Cortex of kidney (tissue), 1 donor: ENCODE measurements at places on chromosomes 12 and 14.

- no peak for DNase-seq
Observed at GRCh38 chr12:22574921-22575320, 30.6 kb upstream of the C2CD5 start.

DNA sequence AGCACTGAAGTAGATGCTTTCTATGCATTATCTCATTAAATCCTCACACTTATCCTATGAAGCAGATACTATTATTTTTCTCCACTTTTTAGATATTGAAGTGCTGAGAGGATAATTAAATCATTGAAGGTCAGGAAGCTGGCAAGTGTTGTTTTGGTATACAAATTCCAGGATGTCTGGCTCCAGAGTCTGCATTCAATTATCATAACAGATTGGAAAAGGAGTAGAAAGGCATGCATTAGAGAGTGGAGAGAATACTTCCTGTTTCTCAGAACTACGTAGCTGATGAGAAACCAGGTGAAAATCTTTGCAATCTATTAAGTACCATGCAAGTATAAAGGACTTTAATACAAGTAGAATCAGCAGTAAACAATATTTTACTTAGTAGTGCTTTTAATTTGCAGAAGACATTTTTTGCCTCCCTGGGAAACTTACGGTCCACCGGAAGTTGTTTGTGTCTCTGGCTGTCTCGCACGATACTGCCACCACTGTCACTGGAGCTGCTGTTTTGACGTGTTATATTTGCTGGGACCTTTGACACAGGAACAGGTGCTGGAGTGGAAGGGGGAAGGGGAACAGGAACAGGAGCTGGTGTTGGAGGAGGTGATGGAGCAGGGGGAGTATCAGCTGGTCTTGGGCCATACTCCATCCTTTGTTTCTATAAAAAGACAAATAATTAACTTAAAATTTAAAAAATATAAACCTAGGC, 158.0 kb downstream of the EPS8 start:
- no peak for DNase-seq

GRCh38 chr14:32623300-32624093, 294.4 kb downstream of the AKAP6 start:
- no peak for DNase-seq

- no peak for DNase-seq
Observed at GRCh38 chr14:69531135-69531534, 43.5 kb downstream of the CCDC177 start.

DNA sequence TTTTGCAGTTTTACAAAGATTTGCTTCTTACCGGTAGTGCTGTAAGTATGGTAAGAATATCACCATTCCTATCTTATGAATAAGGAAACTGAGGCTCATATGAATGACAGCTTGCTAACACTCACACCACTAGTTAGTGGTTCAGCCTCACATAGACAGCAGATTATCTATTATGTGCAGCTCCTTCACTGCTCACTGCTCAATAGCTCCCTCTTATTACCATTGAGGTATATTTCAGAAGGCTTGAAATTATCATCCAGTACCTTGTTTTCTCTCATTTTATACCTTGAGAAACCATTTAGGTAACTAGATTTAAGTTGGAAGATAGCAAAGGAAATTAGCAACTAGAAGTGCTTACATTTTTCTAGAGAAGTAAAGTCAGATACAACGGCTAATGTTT, 15.5 kb downstream of the RIC8B start:
- DNase-seq = no peak

GRCh38 chr14:103654619-103655018, 25.6 kb downstream of the KLC1 start:
- no peak for DNase-seq

- no peak for DNase-seq
Observed at GRCh38 chr12:27780612-27781408, 774 bp upstream of the MANSC4 start.

DNA sequence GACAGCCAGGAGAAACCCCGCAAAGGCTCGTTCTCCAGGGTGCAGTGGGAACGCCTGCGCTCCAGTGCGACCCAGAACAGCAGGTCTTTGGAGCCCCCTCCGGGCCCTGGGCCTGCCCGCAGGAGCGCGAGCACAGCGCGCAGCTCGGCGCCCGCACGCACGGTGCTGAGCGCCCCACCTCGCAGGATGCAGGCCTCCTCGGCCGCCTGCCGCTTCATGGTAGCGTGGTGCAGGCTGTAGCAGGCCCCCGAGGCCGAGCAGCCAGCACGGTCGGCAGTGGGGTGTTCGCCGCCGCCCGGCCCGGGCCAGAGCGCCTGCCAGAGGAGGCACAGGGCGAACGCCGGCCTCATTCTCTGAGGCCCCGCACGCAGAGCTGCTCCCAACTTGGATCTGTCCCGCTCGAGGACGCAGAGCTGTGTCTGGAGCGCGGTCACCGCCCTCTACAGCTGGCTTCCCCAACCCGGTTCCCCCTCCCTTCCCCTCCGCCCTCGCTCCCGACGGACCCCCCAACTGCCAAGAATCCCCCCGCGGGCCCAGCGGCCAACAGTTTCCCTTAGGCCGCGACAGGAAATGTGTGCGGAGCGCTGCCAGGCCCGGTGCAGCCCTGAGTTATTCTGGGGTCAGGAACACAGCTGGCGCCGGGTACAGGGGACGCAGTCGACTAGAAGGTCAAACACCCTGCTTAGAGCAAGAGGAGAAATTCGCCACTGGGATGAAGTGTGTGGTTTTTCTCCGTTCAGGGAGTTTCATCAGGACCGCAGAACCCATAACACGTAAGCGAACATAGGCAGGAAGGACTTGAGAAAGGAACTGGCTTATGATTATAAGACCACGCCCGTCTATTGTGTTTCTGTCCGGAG, at the start of gene CLEC14A:
Gene CLEC14A (minus strand): TSS at position 421 of the 860 bp plus-strand sequence. CDS start 71 bp downstream, at position 350.
- DNase-seq = no peak

DNA sequence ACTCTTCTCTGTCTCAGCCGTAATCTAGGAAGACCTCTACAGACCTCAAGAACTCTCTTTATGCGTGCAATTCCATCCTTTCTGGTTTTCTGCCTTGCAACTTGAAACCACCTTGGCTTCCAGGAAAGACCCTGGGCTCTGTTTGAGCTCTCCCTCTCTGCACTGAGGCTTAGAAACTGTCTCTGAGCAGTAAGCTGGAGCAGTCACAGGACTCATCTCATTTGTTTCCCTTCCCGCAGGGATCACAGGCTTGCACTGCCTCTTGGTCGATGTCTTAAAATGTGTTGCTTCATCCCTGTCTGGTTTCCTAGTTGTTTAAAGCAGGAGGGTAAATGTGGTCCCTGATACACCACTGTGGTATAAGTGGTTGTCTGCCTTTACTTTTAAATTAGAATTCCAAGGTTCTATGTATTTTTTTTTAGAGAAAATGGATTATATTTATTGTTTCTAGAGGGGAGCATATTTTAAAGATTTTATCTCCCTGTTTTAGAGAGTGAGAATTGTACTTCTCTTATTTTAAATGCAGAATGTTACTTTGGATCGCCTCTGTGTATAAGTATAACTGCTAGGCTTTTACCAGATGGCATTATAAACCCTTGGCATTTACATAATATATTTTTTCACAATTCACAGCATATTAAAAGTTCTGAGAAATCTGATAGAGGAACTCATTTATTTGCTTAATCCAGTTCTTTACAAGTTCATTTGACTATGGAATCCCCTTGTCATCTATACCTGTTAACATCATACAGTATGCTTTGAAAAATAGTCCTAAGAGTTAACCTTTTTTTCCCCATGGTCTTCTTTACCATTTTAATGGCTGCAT, 26.4 kb downstream of the EID3 start:
- DNase-seq = no peak
